Activated naive CD4-positive, alpha-beta T cell (primary cell): ENCODE measurements at places on chromosomes 12 and 14.

GRCh38 chr14:68081489-68081888 is 261.9 kb downstream of the RAD51B start:
- DNase-seq = no peak

- no peak for DNase-seq
Observed at GRCh38 chr14:77375164-77375950, 1.5 kb downstream of the TMED8 start.

- DNase-seq = no peak
Observed at GRCh38 chr12:106204312-106204711, 43.5 kb downstream of the CKAP4 start.

DNA sequence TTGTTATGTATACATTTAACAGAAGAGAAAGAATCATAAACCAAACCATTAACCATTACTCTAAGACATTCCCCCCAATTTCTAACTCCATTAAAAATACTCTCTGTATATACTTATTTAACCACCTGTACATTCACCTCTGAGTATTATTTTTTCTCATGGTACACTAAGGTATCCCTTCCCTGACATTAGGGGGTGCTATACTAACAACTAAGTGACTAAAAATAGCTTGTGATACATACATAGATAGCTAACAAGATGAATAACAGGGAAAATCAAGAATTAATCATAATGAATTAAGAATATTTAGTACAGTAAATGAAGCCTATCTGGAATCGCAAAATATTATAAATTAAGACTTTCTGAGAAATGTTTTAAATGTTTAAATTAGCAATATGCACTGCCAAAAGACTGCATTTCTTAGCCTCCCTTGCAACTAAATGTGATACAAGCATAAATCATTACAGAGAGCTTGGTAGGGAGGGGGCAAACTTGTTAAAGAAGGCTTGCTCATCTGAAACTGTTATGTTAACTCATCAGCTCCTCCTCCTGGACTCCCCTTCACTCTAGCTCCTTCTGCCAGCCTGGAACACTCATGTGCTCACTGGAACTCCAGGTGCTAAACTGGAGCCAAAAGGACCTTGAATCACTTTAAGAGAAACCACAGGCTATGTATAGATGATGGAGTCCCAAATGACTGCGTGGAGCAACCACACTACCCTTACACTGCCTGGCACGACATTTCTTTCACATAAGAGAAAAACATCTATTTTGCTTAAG is 14.9 kb downstream of the C2CD5 start:
- no peak for DNase-seq

DNA sequence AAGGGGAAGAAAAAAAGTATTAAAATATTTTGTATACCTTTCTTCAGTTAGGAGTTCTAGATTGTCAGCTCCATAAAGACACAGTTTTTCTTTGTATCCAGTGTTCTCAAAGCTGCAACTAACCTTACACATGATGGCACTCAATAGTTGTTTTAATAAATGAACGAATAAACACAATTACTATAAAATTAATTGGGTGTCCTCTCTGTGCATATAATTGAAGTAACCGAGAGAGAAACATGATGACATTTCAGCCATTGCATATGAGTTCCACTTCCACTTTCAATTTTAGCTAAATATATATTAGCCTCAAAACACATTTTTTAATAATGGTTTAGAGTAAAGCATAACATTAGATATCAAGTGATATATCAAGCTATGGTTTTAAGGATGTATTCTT is 671.2 kb downstream of the LRFN5 start:
- DNase-seq = no peak

DNA sequence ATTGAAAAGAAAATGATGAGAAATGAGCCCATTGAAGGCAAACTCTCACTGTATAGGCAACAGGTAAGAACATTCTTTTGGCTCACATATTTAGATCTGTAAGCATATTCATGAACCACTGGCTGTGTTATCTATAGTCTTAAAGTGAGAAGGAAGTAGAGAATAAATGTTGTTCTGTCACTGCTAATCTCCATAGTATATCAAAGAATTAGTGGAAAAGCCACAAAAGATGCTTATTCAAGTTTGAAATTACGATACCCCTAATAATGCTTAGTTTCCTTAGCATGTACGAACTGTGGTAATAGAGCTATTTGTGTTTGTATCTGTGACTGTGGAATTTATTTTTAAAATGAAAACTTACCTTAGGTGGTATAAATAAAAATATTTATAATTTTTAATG is 22.8 kb downstream of the IFT81 start:
- no peak for DNase-seq

DNA sequence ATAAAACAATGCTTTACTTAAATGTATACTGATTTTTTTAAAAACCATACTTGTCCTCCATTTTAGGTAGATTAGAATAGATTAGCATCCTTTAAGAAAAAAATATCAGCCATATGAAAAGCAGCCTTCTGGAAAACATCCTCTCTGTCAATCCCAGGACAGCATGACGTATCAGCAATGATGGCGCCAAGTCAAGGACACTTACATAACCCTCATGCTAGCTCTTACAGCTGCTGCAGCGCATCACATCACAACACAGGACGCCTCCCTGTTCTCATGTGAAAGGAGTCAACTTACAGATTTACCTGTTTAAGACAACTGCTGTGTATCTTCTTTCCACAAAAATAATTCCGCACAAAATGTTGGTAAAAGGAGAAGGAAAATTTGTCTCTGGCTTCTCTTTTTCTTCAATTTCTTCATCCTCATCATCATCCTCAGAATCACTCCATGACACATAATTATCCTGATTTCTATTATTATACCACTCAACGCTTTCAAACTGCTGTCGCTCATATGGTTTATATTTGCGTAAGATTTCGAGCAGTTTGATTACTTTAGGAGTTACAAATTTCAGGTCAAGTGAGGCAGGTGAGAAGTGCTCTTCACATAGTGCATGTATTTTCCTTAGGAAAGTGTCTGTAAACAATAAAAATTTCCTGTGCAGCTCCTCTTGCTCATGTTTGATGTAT is 33.3 kb downstream of the DICER1 start:
- no peak for DNase-seq

GRCh38 chr12:14431975-14432374 is 66.5 kb downstream of the ATF7IP start:
- DNase-seq = no peak

DNA sequence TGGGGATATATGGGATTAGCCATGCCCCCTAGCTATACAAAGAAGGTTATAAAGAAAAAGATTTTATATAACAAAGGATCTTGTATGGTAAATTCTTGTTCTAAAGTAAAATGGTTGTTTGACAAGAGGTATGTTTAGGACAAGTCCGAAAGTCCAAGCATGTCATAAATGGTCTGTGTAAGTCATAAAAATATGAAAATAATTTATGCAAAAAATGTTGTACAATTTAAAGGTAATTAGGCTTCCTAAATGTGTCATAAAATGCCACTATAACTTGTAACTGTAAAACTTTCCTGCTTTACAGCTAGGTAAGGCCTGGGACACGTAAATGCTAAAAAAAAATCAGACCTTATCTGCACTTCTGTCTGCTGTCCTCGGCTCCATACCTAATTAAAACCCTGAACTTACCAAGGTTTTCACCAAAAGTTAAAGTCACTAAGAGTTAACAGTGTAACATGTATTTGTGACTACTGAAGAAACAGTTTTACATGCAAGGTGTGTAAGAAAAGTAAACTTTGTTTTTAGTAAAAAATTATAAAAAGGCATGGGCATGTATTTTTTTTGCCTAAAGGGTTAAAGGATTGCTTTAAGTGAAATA is 110.0 kb upstream of the RESF1 start:
- DNase-seq = no peak

- no peak for DNase-seq
Observed at GRCh38 chr12:69851976-69852375, 26.9 kb downstream of the MYRFL start.

- DNase-seq = no peak
Observed at GRCh38 chr12:13210236-13211190, 14.0 kb downstream of the EMP1 start.

DNA sequence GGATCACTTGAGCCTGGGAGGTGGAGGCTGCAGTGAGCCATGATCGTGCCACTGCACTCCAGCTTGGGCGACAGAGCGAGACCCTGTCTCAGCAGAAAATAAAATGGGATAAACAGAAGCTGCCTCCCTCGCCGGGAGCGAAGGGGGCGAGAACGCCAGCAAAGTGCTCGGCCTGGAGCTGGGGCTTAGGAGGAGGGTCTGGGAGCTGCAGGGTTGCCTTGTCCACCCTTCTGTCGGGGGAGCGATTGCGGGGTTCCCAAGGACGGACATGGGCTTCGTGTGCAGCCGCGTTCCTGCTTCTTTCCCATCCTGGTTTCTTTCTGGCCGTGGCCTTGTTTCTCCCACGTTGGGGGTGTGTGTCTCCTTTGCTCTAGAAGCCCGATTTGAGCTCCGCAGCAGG is 27.9 kb upstream of the MLXIP start:
- no peak for DNase-seq

GRCh38 chr12:124841558-124841945 is 22.1 kb downstream of the SCARB1 start:
- no peak for DNase-seq

DNA sequence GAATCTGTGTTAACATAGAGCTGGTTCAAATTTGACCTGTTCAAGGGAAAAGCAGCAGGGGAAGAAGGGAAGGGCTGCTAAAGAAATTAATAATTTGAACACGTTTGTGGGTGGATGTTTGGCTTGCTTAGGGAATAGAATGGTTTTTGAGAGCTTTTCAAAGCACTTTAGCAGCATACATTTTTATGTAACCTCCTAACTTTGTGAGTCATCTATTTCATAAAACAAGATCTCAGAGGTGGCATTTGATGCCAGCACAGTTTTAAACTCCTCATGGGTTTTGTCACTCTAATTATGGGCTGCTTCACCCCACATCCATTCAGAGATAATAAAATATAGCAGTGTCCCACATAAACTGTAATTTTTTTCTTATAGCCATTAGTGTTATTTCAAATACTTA is 143.8 kb downstream of the ACSS3 start:
- DNase-seq = no peak

DNA sequence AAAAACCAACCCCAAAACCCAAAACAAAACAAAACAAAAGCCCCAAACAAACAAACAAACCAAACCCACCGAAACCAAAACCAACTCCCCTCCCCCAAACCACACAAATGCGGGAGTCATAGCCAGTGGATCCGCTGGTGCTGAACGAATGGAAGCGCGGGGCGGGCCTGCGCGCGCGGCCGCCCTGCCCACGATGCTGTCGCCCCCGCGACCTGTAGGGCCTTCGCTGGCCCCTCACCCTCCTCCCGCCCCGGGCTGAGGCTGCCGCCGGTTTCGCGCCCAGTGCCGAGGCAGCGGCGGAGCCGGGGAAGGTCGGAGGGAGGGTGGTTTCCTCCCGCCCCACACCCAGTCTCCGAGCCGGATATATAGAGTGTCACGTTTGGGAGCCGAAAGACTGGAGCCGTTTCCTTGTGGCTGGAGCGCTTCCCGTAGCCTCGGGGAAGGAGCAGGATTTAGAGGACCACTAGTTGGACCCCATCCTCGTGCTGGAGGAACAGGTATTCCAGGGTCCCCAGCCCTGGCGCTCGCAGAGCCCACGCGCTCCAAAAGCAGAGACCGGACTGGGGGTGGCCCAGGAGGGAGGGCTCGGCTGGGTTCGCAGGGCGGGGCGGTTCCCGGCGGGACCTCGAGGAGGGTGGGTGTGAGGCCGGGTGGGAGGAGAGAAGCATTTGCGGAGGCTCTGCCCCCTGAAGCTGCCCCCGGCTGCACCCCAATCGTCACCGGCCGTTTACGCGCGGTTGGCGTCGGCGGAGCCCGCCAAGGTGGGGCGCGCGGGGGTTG is at the start of gene FAR2:
TSS of gene FAR2 (plus strand) at position 368 of the 780 bp plus-strand sequence. CDS start 121,172 bp downstream, outside the sequence.
- DNase-seq = peak; percentile 26

- peak; percentile 82 for DNase-seq
Observed at GRCh38 chr12:53213348-53213747, 6.3 kb upstream of the ITGB7 start.

GRCh38 chr12:89717759-89718523 is 9.3 kb upstream of the ATP2B1 start:
- DNase-seq = no peak

- no peak for DNase-seq
Observed at GRCh38 chr12:132480623-132481132, 9.3 kb upstream of the FBRSL1 start.

DNA sequence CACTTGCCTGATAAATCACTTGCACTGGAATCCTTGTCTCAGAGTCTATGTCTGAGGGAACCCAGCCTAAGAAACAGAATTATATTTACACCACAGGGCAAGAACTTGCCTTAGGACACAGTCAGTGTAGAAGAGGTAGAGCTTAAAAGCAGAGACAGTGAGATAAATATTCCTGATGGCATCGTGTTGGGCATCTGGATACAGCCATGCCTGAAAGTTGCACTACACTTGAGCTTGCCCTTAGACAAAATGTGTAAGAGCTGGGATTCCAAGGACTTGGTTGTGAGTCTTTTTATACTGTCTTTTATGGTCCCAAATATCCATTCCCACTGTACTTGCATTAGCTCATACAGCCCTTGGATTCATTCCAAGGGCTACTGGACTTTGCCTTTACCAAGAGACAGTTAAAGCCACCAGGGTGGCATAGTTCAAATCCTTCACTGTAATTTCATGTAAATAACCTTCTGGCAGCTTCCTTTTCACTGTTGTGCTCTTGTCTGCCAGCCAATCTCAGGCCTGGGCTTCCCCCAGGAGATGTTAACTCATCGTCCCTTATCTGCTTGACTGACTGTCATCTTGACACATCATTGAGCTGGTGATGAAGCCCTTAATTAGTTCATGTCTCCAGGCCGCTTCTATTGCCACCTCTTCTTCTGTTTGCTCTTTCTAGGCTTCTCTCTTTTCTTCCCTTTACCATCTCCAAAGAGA is 577.9 kb upstream of the TBX3 start:
- no peak for DNase-seq

DNA sequence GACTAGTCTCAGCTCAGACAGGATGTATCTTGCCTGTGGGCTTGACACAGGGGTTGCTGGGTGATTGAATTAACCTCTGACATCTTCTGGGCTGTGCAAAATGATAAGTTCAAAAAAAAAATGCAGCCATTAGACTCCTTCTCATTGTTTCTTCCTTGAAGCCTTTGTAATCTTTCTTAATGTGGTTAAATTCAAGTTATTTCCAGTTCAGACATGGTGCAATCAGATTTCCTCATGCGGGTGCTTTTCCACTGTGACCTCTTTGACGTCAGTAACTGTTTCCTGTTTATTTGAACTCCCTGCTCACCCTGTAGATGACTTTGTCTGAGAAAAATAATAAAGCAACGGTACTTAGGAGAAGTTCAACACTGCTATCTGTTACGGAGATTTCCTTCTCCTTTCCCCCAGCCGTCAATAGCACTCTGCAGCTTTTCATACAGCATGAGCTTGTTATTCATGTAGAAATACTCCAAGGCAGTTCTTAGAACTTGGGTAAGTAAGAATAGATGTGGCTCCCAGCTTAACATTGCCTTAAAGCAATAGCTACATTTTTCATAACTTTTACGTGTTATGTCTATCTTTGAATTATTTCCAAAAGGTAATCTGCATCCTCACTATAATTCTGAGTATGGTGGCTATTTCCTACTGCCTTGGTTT is 155.5 kb downstream of the PRKCH start:
- no peak for DNase-seq

- no peak for DNase-seq
Observed at GRCh38 chr12:119615518-119616475, 22.2 kb downstream of the TMEM233 start.
